ENCODE measurements at places on chromosomes 7 and 10.

- no peak for DNase-seq
Observed at GRCh38 chr7:93055543-93056107, 62.2 kb downstream of the SAMD9 start.

- no peak for DNase-seq
Observed at GRCh38 chr7:70580161-70580560, 551.8 kb upstream of the GALNT17 start.

GRCh38 chr10:34275626-34276130 lies 539.4 kb downstream of the PARD3 start:
- no peak for DNase-seq

GRCh38 chr10:88413412-88413811 lies 169.7 kb downstream of the RNLS start:
- DNase-seq, result no peak

DNA sequence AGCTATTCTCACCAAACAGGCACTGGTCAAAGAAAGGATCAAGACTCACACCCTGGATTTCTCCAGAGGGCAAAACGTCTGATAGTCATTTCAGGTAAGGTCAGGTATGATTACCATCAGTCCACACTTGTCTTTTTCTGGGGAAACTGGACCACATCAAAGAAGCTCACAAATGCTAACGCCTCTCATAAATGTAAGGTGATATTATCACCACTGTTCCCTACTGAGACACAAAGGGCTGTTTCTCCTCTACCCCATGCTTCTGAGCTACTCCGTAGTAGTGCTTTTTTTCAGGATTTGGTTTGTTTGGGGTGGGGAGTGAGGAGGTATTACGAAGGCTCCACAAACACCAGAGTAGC lies 51.6 kb downstream of the CREB3L2 start:
- DNase-seq, result peak; percentile 61

- DNase-seq, result no peak
Observed at GRCh38 chr7:66503551-66504031, 125.1 kb upstream of the KCTD7 start.

DNA sequence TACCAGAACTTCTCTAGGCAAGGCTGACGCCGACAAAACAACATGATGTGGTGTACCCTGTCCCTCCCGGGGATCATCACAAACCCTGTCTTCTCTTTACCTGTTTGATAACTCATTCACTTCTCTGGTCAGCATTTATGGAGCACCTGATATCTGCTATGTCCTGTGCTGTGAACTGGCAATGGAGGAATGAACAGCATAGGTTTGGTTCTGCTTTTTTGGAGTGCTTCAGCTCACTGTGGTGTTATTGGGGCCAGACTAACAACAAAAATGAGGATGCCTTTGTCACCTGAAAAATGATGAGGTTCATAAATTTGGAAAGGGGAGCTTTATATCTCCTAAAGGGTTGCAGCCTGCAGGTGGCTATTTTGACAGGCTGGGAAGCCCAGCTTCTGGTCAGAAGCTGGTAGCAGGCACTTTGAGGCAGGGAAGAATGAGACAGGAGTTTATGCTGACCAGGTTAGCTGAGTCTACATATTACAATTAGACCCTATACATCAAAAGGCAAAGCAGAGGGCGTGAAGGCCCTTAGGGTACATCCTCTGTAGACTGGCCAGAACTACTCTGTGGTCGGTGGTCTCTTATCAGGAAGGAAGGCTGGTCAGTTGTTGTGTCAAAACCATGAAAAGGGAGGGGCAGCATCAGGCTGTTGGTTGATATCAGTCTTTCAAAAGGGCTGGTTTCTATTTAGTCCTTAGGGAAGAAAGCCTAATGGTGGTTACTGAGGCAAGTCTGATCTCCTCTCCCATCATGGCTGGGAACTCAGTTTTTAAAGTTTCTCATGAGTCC lies 42.3 kb downstream of the SH2D4B start:
- no peak for DNase-seq

DNA sequence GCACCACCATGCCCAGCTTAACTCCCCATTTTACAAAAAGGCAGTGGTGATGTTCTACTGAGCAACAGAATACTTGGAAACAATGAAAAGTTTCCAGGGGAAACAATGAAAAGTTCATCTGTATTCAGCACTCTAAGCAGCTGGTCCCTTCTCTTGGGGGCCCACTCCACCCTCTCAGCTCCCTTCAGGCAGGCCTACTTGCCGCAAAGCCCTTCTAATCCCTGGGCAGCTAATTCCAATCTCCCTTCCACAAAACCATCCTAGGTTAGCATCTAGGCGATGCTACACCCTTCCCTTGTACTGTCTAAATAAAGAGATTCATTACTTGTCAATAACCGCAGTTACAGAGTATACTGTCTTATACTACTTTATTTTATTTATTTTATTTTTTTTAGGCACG lies 79.1 kb downstream of the SPDYE5 start:
- no peak for DNase-seq

- DNase-seq, result no peak
Observed at GRCh38 chr7:40300146-40300670, 165.4 kb downstream of the SUGCT start.

- no peak for DNase-seq
Observed at GRCh38 chr7:57250801-57251200, 118.6 kb upstream of the ZNF479 start.

DNA sequence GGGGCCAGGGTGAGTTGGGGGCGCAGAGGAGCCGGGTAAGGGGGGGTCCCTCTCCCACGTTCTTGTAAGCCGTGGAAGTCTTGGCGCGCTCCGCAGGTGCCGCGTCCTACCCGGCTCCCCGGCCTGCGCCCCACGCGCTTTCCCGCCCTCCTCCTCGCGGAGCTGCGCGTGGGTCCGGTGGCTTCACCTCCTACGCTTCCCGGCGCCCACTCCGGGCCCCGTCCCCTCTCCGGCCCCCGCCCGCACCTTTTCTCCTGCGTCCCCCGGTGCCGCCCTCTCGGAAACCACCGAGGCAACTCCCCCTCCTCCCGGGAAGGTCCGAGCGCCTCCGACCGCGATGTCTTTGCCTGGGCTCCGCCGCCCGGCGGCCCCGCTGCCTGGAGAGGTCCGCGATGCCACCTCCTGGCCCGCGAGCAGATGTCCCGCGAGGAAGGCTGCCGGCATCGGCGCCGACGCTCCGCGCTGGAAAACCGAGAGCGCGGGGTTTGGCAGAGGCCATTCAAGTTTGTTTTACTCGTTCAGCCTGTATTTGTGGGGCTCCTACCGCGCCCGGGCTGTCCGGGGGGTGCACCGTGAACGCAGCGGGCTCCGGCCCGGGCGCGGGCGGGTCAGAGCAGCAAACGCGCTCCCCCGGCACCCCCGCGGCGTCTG lies 2.4 kb upstream of the NKX6-2 start:
- no peak for DNase-seq

DNA sequence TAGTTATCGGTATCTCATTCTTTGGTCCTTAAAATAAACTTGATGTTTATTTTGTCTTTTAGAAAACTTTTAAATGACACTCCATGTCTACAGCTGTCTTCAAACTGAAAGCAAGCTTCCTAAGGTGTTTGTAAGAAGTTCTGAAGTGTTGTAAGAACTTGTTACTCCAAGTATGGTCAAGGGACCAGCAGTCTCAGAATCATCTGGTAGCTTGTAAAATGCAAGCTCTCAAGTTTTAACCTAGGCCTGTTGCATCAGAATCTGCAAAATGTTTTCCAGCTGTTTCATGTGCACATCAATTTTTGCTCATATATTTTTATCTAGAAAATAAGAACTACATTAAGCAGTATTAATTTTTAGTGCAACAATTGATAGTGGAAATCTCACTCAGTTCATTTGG lies 104.1 kb downstream of the THSD7A start:
- no peak for DNase-seq
